ENCODE measurements at places on chromosomes 3 and 15. TPM values are rescaled to one million over a fixed set of nuclear protein-coding genes. Genes with fewer than 3 reads are reported as not detected.

The TM6SF1 gene
- 4.1 TPM for total RNA-seq

The RPS17 gene
- 5,360 TPM for total RNA-seq

The AP3B2 gene
- not detected for total RNA-seq

The SLC28A2 gene
- not detected for total RNA-seq

The MST1 gene
- total RNA-seq = 0.84 TPM

The SCN11A gene
- total RNA-seq = 0.02 TPM

The NANOGP8 gene
- total RNA-seq = not detected

The KPNA4 gene
- 35.4 TPM for total RNA-seq

The SLC22A13 gene
- total RNA-seq = 0.10 TPM

The GRK7 gene
- total RNA-seq = 0.20 TPM

The GOLGA6L25 gene
- total RNA-seq = not detected

The RARRES1 gene
- total RNA-seq = not detected

The CYP1A1 gene
- total RNA-seq = not detected

DNA sequence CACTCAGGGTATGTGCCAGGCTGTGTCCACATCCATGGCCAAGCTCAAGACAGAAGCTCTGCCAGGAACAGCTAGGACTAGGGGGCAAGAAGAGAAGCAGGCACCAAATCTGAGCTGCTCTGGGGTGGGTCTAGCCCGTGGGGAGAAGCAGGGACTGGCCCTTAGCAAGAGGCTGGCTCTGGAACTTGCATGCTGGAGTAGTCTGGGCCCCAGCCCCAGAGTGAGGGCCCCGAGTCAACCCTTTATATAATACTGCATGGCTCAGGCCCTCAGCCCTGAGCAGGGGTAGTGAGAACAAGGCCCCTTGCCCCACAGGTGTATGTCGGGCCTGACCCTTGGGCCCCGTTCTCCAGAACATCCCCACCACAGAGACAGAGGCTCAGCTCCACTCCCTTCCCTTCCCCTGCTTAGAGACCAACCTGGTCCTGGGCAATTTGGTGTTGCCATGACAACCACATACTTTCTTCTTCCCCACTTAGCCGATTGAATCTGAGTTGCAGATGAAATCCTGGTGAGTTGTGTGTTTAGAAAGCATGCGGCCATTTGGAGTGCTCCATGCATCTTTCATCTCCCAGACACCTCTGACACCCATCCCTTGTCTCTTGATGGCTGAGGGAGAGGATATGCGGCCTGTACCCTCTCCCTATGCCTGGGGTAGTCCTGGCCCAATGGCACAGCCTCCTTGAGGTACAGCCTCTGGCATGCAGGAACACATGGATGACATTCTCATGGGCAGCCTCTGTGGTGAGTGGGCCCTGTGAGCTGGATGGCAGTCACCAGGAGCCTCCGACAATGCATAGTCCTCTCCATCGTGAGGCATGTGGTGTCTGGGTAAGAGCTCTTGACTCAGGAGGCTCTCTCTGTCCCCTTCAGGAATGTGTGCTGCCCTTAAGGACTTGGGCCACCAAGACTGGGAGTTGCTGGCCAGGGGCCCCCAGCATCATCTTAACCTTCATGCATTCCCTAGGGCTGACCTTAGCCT, 29.2 kb upstream of the SFMBT1 start:
- H3K4me1 ChIP-seq = peaks cover 4% of the 10 kb centered on the region
- no peak for DNase-seq
- H3K27ac ChIP-seq = no peak overlapping the region

GRCh38 chr15:76335307-76336253, 993 bp upstream of the ISL2 start:
- H3K27ac ChIP-seq = peak overlapping the region; percentile 74
- peaks cover 4% of the 10 kb centered on the region for H3K36me3 ChIP-seq
- no peaks in the 10 kb centered on the region for H3K27me3 ChIP-seq
- 0 out of 2 replicates have a peak, but pooled peaks cover 3% of the 10 kb centered on the region for H3K4me1 ChIP-seq
- H3K4me3 ChIP-seq = peak overlapping the region; percentile 74

- no peak overlapping the region for H3K4me3 ChIP-seq
- H3K36me3 ChIP-seq = no peaks in the 10 kb centered on the region
Observed at GRCh38 chr3:35401671-35402070, 237.7 kb upstream of the ARPP21 start.

DNA sequence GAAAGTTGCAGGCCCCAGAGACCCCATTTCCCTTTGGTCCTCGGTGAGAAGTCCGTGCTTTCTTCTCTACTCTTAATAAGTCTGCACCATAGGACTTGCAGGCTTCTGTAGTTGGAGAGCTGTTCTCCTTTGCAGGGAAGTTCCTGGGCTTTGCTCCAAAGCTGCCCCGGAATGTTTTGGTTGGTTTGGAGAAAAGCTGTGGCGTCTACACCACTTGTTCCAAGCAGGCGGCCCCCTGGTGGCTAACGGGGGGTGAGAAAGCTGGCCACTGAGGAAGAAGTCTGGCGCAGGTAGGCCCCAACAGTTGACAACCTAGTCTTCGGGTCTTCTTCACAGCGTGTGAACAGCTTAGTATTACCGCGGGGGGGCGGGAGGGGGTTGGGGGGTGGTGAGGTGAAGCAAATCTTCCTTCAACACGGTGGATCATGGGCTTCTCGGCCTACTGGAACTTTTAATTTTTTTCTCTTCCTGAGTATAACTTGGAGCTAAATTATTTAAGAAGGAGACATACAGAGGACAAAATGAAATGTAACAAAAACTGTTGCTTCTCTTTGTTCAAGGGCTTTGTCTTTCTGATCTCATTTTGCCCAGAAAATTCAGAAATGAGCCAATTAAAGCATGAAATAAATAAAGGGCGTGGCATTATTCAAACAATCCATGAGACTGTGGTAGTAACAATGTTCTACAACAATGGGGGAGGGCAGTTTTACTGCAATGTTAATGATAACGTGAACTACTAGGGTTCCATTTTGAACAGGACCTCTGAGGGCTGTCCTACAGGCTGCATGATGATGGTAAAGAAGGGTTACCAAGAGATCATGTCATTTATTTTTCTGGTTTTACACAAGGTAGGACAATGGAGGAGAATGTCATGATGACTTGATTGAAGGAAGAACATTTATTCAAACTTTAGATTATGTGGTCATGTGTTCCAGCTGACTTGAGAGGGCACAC, 2.2 kb upstream of the THRB start:
- no peak overlapping the region for H3K27ac ChIP-seq
- H3K4me3 ChIP-seq = no peak overlapping the region
- H3K36me3 ChIP-seq = no peaks in the 10 kb centered on the region
- H3K27me3 ChIP-seq = 0 out of 2 replicates have a peak, but pooled peaks cover 4% of the 10 kb centered on the region
- peak; percentile 29 for DNase-seq

- H3K36me3 ChIP-seq = peaks cover 5% of the 10 kb centered on the region
- no peaks in the 10 kb centered on the region for H3K27me3 ChIP-seq
- no peaks in the 10 kb centered on the region for H3K4me1 ChIP-seq
- H3K4me3 ChIP-seq = no peak overlapping the region
Observed at GRCh38 chr15:61869656-61870055, 190.6 kb downstream of the VPS13C start.

DNA sequence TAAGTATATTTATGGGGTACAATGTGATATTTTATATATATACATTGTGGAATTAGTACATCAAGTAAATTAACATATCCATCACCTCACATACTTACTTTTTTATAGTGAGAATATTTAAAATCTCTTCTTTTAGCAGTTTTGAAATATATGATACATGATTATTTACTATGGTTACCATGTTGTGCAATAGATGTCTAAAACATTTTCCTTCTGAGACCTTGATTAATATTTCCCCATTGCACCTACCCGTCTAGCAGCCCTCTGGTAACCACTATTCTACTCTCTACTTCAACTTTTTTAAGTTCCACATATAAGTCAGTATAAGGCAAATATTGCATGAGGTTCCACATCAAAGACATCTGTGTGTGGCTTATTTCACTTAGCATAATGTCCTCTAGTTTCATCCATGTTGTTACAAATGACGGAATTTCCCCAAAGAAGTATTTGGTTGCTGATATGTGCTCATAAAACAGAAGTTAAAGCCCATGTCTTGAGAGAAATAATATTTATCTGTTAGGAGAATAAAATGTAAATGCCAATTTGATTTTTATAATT, 29.6 kb upstream of the NFKBIZ start:
- no peak overlapping the region for H3K4me3 ChIP-seq
- no peaks in the 10 kb centered on the region for H3K27me3 ChIP-seq
- H3K4me1 ChIP-seq = no peaks in the 10 kb centered on the region

DNA sequence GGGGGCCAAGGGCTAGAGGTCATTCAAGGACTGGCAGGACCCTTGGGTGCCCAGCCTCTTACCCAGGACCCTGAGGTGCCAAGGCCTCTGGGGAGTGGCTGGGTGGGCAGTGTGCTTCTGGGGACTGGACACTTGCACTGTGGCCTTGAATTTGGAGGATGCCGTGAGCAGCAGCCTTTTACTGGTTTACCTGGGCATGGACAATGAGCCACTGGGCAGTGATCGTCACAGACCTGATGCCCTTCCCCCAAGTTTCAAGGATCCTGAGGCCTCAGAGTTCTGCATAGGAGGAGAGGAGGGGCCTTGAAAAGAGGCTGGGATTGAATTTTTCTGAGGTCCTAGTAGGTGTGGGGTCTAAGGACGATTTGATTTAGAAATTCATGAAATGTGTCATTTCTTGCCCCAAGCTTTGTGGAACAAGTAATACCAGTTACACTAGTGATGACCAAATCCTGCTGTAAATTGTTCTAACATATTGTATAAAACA, 146.1 kb upstream of the TPM1 start:
- peaks cover 47% of the 10 kb centered on the region for H3K4me1 ChIP-seq
- H3K27ac ChIP-seq = peak overlapping the region; percentile 81
- DNase-seq = peak; percentile 23
- H3K4me3 ChIP-seq = peak overlapping the region; percentile 8
- no peaks in the 10 kb centered on the region for H3K36me3 ChIP-seq

DNA sequence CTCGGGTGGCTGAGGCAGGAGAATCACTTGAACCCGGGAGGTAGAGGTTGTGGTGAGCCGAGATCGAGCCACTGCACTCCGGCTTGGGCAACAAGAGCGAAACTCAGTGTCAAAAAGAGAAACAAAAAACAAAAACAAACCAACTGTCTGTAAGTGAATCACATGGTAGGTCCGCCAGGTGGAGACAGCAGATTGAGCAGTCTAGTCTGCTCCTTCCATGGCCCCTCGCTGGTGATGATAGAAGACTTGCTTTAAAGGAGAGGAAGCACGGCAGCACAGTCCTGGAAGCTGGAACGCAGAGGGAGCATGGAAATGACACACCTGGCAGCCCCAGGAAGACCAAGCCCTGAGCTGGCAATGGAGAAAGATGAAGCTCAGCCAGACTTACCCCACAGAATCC, 31.4 kb upstream of the MGLL start:
- H3K4me1 ChIP-seq = no peaks in the 10 kb centered on the region
- H3K27me3 ChIP-seq = no peaks in the 10 kb centered on the region
- DNase-seq = no peak
- no peak overlapping the region for H3K27ac ChIP-seq
- no peaks in the 10 kb centered on the region for H3K36me3 ChIP-seq
- H3K4me3 ChIP-seq = no peak overlapping the region

DNA sequence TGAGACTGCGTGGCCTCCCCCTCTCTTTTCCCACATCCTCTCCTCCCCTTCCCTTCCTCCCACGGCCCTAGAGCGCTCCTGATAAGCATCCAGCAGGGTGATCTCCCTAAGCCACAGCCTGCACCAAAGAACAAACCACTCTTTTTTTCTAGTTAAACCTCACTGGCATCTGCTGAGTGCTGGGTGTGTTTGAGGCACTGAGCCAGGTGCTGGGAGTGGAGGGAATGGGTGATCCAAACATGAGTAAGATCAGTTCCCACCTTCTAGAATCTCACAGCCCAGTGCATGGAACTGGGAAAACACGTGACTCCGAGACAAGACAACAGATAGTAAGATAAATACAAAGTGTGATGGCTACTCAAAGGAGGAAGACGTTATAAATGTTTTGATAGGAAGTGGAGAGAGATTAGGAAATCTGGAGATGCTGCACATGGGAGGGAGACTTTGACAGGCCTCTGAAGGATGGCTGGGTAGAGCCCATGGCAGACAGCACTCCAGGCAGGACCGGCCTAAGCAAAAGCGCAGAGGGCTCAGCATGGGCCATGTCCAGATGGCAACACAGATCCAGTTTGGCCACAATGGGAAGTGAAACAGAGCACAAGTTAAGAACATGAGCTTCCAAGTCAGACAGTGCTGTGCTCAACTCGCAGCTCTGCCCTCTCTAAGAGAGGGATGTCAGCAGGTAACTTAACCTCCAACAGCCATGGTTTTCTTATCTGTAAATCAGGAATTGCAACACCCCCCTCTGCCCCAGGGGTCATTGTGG, 55.6 kb downstream of the CCR3 start:
- DNase-seq = no peak
- H3K27ac ChIP-seq = no peak overlapping the region
- H3K27me3 ChIP-seq = no peaks in the 10 kb centered on the region

- H3K27me3 ChIP-seq = no peaks in the 10 kb centered on the region
- H3K36me3 ChIP-seq = no peaks in the 10 kb centered on the region
Observed at GRCh38 chr3:57043518-57043917, 16.9 kb upstream of the SPATA12 start.

- peaks cover 3% of the 10 kb centered on the region for H3K4me1 ChIP-seq
- H3K4me3 ChIP-seq = no peak overlapping the region
- no peak overlapping the region for H3K27ac ChIP-seq
- no peak for DNase-seq
Observed at GRCh38 chr3:57169108-57169507, 4.0 kb upstream of the IL17RD start.

GRCh38 chr15:71131601-71132362, 16.5 kb downstream of the THSD4 start:
- peaks cover 6% of the 10 kb centered on the region for H3K4me1 ChIP-seq
- H3K27ac ChIP-seq = no peak overlapping the region
- DNase-seq = no peak
- no peaks in the 10 kb centered on the region for H3K27me3 ChIP-seq

- DNase-seq = no peak
- H3K27ac ChIP-seq = no peak overlapping the region
- no peaks in the 10 kb centered on the region for H3K4me1 ChIP-seq
- no peaks in the 10 kb centered on the region for H3K36me3 ChIP-seq
- H3K27me3 ChIP-seq = no peaks in the 10 kb centered on the region
Observed at GRCh38 chr3:37463163-37463562, 288.8 kb upstream of the LRRFIP2 start.
